HT1080 (cell line): ENCODE measurements at places on chromosomes 2 and 18. TPM values are rescaled to one million over a fixed set of nuclear protein-coding genes. Genes with fewer than 3 reads are reported as not detected.

The BMP10 gene
- not detected in 2 replicates for total RNA-seq

DNA sequence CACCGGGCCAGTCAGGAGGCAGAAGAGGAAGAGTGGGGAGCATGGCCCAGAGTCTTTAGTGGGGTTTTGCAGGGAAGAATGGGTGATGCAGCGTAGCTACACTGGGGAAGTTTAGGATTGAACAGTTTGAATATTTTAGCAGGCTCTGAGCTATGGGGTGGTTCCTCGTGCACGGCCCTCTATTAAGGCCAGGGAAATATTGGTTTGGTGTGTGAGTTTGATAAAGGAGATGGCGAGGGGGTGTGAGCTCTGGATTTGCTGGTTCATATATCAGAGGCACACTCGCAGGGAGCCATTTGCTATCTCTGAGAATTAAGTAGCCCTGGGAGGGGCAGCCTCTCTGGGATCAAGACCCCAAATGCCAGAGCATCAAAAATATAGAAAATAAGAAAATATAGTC is 50.1 kb downstream of the BOLA3 start:
- no peak for DNase-seq

- no peak for DNase-seq
These were observed 34.2 kb upstream of the DYSF start for GRCh38 chr2:71419145-71419544.

DNA sequence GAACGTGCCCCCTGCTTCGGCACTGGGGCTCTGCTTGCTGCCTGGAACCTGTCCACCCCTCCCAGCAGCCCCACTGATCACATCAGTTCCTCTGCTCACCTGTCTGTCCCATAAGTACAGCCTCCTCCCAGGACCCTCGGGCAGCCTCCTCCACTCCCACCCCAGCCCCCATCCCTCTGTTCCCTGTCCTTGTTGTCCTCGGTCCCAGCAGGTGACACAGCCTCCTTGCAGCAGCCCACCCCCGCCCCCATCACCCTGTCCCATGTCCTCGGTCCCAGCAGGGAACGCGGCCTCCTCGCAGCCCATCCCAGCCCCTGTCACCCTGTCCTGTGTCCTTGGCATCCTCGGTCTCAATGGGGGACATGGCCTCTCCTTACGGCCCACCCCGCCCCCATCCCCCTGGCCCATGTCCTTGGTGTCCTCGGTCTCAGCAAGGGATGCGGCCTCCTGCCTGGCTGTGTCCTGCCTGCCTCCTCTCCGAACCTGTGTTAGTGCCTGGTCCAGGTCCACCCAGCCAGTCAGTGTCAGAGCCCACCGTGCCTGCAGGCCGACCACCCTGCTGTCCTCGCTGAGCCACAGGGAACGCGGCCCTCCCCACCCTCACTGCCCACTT is 4.3 kb upstream of the OTOS start:
- DNase-seq = no peak

The GALNT3 gene
- 0.50 TPM in 1 of 2 replicates, not detected in the other for total RNA-seq

The ZSWIM2 gene
- not detected in 2 replicates for total RNA-seq

GRCh38 chr2:40690525-40690924 is 238.6 kb upstream of the SLC8A1 start:
- DNase-seq = no peak

DNA sequence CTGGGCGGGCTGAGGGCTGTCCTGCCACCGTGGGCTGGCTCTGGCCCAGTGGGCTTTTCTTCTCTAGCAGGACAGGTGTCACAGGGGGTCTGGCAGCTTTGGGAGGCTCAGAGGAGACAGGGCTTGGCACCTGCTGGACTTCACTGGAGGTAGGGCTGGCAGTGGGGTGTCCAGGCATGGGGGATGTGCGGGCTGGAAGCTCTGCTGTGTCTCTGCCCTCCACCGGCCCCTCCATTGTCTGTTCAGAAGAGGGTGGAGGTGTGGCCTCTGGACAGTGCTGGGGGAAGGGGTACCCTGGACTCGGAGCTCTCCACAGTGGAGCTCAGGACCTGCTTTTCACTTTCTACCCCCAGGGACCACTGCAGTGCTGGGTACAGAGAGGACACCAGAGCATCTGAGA is 9.2 kb downstream of the PTPRN start:
- no peak for DNase-seq

- DNase-seq = no peak
These were observed 352.1 kb downstream of the RND3 start for GRCh38 chr2:150135223-150135883.

The COBLL1 gene
- total RNA-seq = 5.2 and 8.3 TPM in 2 replicates

- no peak for DNase-seq
These were observed 48.4 kb downstream of the PLEKHB2 start for GRCh38 chr2:131153529-131153928.

GRCh38 chr2:62474176-62474575 is 31.8 kb downstream of the TMEM17 start:
- DNase-seq = no peak

DNA sequence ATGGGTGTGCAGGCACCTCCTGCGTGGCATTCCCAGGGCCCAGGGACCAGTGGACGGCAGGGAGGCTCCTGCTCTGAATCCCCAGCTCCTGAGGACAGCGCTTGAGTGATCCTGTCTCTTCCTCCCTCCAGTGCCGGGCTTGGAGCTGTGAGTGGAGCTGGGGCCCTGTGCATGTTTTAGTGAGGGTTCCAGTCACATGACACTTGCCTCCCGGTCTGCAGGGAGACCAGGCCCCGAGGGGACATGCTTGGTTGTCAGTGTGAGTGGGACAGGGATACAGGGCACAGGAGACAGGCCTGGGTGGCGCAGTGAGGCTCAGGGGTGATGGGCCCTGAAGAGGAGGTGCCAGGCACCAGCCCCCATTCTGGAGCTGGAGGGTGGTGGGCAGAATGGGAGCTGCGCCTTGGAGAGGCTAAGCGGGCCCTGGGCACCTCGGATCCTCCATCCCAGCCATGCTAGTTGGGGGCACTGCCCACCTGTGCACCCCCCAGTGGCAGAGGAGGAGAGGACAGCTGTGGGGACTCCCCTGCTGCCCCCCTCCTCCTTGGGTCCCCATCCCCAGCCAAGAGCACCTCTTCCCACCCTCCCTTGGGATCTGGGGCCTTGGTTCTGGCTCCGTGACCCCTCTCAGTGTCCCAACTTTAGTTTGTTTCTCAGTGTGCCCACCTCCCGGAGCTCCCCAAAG is 12.0 kb downstream of the ARHGEF4 start:
- no peak for DNase-seq

The FAM161A gene
- 1.4 and 3.1 TPM in 2 replicates for total RNA-seq

GRCh38 chr18:36600548-36600947 is 228.3 kb downstream of the TPGS2 start:
- DNase-seq = no peak
